NCI-H345 (cell line): ENCODE measurements at places on chromosomes 5 and 9.
A peak's percentile ranks its signal among the peaks of the same experiment; 100 is the strongest.

DNA sequence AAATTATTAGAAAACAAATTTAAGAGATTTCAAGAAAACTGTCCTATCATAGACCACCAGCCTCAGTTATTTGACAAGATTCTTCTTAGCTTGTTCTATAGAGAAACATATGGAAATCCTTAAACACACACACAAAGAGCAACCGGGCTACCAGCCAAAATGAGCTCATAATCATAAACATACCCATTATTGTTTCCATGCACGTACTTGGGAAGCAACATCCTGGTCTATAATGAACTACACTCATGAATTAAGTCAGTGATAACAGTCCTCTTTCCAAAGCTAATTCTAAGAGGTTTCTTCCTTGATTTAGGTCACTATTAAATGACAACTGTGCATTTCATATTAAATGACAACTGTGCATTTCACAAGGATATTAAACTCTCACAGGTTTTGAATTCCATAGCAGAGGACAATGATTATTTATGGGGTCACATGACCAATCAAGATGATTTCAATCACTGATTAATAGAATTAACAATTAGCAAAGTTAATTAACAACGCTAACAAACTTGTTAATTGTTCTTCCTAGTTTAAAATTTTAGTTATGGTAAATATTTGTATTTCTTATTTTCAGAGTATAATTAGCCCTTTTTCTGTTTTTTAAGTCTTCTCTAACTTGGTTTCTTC lies 77.0 kb downstream of the OXCT1 start:
- DNase-seq = peak; percentile 46

DNA sequence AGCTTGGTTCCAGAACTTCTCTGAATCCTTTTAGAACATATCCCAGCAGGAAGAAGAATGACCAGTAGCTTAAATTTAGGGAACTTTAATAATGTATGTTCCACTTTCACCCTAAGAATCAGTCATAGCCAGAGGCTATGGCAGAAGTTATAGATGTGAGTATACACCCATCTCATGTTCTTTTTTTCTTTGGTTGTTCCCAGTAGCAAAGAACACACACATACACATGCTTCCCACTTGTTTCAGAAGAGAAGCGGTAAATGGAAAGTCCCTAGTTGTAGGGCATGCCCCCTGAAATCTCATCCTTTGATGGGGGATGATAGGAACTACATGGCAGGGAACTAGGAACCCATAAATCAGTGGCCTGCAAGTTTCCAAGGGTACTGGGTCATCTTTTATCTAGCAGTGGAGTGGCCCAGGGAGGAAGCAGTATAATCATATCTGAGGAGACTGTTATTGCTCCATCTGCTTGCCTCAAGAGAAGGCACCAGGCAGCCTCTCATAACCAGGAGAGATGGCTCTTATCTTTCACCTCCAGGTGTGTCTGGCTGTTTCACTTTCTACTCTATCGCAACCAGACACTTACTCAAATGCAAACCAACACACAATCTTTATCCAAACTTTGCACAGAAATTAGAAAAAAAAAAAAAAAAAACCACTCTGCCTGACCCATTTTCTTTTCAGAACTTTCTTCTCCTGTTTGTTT lies 109.5 kb downstream of the SNCAIP start:
- DNase-seq = no peak

- no peak for DNase-seq
Measured at GRCh38 chr5:82168294-82168693, 109.9 kb downstream of the RPS23 start.

DNA sequence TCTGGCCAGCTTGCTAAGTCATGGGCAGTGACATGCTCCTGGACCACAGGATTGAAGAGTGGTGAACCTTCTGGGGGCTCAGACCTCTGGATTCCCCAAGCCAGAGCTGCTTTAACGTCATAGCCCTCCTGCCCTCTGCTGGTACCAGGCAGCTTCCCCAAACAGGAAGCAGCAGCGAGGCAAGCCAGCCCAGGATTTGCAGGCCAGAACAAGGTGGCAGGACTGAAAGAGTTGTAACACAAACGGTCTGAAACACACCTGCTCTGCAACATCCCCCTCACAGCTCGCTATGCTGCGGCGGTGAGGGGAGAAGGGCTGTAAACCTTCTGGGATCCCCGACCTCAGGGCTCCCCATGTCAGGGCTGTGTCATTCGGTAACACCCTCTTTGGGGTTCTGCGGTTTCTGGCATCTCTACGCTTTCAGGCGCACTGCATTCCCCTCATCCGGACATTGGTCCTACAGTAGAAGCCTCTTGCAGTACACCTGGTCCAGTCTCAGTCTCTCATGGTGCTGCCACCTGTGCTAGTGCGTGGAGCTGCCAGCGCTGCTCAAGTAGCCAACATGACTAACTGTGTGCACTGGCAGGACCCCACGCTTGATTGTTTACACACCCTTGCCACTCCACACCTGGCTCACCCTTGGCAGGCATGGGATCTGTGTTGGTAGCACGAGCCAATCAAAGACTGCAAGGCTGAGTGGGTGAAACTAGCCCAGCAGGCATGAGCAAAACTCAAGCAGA lies 893.3 kb downstream of the PTPRD start:
- no peak for DNase-seq

- no peak for DNase-seq
Measured at GRCh38 chr5:93575461-93576414, 5.3 kb downstream of the NR2F1-AS1 start.

- DNase-seq = no peak
Measured at GRCh38 chr5:5183189-5183699, 43.1 kb downstream of the ADAMTS16 start.

DNA sequence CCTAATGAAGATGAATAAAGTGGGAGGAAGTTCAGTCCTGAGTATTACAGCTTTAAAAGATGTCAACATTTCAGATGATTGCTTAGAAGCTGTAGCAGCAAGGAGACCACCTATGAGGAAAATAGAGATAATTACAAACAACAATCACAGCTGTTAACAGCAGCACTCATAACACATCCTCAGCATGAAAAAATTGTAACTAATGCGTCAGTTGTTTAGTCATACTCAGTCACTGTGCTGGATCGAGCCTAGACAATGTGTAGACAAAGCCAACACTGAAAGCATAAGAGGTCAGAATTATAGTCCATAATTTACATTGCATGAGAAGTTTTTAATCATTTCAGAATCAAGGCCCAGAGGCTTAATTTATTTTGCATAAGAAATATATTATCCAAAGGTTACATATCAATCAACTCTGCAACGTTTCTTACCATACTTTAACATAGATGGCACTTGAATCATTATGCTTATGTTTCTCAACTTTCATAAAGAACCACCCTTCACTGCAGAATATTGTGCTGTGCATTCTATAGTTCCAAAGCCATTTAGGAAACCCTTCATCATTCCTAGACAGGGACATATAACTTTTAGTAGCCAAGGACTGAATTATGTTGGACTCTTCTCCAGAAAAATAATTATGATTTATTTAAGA lies 60.2 kb upstream of the HAPLN1 start:
- no peak for DNase-seq

- no peak for DNase-seq
Measured at GRCh38 chr5:31036411-31036810, 157.1 kb upstream of the CDH6 start.

DNA sequence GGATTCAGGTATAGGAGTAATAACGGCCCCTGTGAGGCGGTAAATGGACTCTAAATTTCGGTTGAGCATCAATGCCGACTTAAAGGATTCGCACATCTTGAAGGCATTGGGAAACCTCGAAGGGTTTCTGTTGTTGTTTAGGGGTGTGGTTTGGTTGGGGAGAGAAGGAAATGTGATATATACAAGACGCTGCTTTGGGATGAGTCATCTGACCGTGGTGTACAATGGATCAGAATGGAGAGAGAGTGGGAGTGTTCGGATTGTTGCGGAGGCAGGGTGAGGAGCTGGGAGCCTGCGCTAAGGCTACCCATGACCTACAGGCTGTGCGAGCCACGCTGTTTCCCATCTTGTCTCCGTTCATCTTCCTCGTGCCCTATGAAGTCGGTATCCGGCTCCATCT lies 60.4 kb upstream of the ERCC6L2 start:
- DNase-seq = no peak

DNA sequence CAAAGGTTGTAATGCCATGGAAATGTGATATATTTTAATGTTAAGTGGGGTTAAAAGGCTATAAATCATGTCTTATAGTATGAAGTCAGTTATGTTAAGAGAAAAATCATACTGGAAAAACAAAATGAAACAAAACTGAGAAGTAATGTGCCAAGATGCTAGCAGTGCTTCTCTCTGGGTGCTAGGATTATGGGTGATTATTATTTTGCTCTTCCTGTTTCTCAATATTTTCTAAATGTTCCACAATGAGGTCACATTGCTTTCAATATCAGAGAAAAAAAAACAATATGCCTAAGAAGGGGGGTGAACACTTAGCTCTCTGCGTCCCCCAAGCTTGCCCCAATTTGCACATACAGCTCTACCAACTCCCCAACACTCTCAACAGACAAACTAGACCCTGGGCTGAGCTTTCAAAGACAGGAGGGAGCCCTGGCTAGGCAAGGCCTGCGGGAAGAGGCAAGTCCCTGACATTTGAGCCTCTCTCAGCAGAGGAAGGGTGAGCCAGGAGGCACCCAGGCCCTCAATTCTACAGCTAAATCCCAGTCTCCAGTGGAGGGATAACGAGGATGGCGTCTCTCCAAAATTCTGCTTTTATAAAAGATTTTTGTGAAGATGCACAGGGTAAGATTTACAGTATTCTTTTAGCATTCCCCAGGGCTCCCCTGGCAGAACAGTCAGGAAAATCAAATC lies 24.4 kb downstream of the WHRN start:
- DNase-seq = no peak
